Activated T-cell treated with anti-CD3 and anti-CD28 coated beads for 24 hours (primary cell): ENCODE measurements at places on chromosomes 1 and 21.

- no peak for DNase-seq
Measured at GRCh38 chr1:29650476-29650875, 414.2 kb downstream of the PTPRU start.

DNA sequence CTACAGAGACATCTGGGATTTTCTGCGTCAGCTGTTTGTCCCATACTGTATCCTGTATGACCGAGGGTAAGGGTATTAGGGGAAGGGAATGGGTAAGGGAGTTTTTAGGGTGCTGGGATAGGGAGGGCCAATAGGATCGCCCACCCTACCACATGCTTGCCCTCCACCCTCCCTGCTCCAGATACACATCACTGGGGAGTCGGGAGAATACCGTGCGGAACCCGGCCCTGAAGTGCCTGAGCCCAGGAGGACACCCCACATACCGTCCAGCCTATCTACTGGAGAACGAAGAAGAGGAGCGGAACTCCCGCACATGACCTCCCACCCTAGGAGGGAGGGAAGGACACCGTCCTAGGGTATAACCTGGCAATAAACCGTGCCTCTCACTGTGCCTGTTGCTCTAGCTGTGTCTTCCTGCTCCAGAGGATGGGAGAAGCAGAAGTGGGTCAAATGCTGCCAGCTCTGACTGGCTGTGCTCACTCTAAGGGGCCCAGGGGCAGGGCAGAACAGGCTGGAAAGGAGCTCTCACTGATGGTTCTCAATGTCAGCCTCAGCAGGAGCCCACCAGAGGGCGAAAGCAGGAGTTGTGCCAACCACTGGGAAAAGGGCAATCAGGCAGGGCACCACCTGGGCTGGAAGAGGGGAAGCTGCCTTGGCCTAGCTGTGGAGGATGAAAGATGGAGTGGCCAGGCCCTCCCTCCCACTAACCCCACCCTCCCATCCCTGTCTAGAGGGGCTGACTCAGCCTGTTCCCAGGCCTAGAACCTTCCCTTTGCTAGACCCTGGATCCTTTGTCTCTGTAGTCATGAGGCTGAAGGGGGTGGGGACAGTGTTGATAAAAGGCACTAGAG, 440 bp upstream of the LENEP start:
- DNase-seq = no peak

DNA sequence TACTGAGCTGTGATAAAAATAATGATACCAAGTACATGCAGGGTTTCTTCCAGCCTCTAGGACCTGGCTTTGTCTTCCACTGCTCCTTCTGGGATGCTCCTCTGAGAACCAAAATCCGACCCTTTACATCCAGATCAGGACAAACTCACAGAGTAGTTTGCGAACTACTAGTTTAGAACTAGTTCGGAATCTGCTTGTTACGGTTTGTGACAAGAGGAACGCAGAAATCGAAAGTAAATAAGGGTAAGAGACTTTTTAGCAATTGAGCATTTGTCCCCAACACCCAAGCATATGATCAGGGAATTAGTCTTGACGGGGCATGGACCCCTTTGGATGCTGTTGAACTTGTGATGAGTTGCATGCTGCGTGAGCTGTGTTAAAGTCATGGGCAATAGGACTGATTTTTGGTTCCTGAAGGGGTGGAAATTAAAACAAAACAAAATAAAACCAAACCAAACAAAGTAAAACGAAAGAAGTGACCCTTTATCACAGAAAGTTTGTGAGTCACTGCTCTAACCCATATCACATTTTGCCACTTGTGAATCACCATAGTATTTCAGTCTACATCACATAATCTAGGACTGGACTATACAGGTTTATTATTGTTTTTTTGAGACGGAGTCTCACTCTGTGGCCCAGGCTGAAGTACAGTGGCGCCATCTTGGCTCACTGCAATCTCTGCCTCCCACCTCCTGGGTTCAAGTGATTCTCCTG, 35.7 kb upstream of the ERRFI1 start:
- DNase-seq = no peak

DNA sequence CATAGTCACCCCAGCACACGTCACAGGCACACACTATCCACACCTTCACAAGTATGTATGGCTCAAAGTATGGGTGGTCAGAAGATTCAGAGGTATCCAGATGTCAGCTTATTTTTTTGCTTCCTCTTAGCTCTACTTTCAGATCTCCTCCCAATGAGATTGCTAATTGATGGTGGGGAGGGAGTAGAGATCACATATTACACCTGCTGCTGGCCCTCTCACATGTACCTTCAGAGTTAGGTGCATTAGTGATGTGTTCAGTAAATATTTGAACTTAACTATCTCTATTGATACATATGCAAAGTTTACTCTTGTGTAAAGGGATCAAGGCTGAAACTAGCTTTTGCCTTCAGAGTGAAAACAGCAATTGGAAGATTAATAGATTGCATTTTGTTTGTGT, 262.6 kb downstream of the PCP4 start:
- DNase-seq = no peak

DNA sequence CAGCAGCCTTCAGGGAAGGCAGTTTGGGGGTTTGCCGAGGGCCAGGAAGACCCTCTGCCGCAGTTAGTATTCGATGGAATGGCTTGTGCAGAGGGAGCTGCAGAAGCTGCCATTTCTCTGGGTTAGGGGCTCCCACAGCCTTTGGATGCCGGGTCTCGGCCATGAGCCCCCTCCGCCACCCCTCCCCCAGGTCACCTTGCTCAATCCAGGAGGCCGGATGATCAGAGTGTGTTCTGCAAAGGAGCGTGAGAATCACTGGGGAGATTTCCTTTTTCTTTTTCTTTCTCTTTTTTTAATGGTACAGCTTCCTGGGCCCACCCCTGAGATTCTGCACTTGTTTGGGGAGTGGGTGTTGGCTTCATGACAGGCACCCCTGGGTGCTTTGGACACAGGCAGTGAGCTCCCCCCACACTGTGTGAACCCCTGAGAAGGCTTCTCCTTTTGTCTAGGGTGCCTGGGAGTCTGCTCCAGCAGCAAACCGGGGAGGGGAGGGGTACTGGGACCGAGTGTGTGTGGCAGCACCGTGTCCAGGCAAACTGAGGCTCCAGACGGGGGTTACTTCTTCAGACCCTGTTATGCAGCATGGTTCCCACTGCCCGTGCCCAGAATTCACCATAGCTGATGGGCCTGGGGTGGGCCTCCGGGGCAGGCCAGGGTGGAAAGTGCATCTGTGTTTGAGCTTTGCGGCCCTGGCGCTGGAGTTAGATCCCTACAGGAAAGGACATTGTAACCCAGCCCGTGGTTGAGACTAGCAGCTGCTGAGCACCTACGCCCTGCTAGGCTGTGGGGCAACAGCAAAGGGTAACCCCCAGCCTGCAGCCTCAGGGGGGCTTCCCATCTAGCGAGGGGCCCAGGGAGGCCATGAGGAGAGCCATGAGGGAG, 18.5 kb downstream of the TNFRSF1B start:
- no peak for DNase-seq

- DNase-seq = no peak
Measured at GRCh38 chr1:143720087-143721023, 251.4 kb downstream of the FAM72C start.

DNA sequence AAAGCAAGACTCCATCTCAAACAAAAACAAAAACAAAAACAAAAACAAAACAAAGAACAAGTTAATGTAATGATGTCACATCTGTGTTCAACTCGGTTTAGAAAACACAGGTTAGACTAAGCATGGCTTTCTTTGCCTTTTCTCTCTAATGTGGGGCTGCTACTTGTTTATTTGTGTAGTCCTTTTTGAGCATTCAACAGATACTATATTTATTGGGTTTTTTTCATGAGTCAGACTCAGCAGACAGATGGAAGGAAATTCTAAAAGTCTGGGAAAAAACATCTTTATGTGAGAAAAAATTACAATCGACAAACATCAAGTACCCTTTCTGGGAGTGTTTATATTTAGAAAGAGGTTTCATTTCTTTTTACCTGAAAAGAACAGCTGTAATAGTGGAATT, 22.3 kb upstream of the OTUD3 start:
- DNase-seq = no peak

GRCh38 chr21:45207839-45208626, 79.7 kb downstream of the POFUT2 start:
- no peak for DNase-seq

GRCh38 chr1:81505831-81506230, 294.9 kb upstream of the ADGRL2 start:
- no peak for DNase-seq

GRCh38 chr1:50251702-50252101, 143.0 kb downstream of the ELAVL4 start:
- no peak for DNase-seq

GRCh38 chr1:232130815-232131480, 499.0 kb downstream of the SIPA1L2 start:
- no peak for DNase-seq

DNA sequence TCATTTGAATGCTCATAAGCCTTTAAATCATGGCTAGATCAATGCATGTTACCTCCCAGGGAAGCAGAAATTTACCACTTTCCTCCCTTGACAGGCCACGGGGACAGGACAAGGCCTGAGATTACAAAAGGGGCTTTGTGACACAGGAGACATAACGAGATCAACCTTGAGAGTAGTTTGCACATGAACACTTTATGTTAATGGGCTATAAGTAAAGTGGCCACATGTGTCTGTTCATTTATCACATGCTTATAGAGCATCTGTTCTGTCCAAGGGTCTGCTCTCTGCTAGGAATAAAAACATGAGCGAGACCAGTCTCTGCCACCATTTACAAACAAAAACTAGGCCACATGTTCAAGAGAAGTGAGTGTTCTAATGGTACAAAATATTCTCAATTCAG, 144.1 kb upstream of the C8B start:
- no peak for DNase-seq

- DNase-seq = no peak
Measured at GRCh38 chr1:22319608-22320007, 132.0 kb upstream of the ZBTB40 start.

DNA sequence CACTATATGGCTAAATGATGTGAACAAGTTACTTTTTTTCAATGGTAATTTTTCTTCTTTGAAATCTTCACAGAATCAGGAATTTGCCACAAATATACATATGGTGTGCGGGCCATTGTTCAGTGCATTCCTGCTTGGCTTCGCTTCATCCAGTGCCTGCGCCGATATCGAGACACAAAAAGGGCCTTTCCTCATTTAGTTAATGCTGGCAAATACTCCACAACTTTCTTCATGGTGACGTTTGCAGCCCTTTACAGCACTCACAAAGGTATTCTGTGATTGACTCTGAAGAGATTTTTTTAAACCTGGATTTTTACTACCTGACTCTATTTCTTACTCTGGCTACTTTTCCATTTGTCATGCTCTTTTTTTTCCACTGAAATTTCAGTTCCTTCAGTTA, 76.2 kb upstream of the KIAA1614 start:
- no peak for DNase-seq

DNA sequence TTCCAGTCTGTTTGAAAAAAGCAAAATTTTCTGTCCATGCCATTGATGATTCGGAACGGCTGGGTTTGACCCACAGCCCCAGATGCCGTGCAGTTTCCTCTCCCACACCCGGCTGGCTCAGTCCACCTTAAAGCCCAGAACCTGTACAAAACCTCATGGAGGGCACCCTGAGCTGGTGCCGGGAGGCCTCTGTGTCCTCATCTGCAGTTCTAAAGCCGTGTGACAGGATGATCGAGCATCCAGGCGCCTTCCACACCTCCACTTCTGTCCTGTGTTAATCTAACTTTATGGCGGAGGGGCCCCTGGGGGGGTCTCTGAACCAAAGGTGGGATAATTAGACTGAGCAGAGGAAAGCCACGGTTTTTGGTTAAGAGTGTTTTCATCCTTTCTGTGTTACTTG, 49.6 kb downstream of the SLC37A1 start:
- no peak for DNase-seq

- DNase-seq = no peak
Measured at GRCh38 chr1:197384471-197384870, 116.4 kb downstream of the CRB1 start.

DNA sequence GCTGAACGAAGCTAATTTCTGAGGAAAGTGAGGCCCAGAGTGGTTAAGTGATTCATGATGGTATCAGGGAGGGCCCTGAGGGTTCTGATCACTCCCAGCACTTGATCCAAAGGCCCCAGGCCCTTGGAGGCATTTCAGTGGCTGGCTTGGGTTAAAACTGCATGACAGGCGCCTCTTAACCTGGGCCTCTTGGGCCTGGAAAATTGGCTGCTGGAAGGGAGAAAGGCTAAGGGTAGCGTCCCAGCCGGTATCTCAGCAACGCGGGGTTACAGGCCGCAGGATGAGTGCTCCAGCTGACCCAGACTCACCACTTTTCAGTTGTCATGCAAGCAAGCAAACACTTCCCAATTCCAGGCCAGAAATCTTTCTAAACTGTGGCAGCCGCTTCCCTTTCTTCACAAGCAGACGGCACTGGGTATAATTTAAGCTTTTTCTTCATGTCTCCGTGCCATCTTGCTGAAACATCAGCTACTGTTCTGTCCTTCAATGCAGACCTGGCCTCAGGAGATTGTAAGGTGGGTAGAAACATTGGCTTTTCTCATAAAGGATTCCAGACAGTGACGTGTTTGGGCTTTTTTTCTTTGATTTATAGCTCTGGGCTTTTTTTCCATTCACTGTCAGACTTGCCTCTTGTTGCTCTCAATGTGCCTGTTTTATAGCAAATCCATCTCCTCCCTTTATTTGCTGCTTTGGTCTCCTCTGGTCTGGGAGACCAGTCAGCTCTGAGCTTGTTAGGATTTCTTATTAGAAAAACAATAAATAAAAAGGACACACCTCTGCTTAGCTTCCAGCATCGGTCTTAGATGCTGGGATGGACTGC, 229.1 kb downstream of the KCNJ6 start:
- no peak for DNase-seq

DNA sequence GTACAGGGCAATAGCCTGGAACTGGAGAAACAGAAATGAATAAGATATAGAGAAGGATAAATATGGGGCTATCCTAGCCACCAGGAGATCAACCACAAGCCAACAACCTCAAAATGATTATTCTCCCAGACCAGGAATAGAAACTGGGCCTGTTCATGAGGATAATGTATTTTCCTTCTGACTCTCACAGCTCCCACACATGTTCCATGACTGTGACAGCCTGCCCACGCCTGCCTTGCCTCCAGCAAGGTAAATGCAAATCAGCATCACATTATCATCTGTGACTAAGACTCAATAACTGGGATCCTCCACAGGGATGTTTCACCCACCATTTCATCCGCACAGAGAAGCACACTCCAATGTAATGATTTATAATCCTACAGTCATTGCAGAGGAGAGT, 3.3 kb downstream of the ENSA start:
- no peak for DNase-seq

- DNase-seq = no peak
Measured at GRCh38 chr1:198830412-198830811, 191.6 kb downstream of the PTPRC start.

- no peak for DNase-seq
Measured at GRCh38 chr1:234435620-234436019, 43.4 kb downstream of the TARBP1 start.

GRCh38 chr1:39776400-39776713, 5.2 kb upstream of the OXCT2 start:
- DNase-seq = no peak

DNA sequence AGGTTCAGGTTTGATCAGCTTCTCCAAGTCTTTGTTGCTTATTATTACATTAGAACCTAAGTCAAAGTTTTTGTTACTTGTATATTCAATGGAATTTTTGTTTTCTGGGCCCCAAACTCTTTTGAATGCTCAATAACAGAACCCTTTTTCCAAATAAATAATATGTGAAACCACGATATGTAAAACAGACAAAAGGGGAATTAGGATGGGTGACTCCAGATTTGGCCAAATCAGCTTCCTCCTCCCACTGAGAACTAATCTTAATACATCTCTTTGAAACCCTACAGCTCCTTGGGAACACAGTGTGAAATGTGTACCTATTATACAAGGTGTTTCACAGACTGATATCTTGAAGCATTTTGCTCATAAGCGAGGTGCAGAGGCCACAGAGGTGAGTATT, 67.0 kb upstream of the TNFSF18 start:
- no peak for DNase-seq
